ENCODE measurements at places on chromosomes 1 and 21.

DNA sequence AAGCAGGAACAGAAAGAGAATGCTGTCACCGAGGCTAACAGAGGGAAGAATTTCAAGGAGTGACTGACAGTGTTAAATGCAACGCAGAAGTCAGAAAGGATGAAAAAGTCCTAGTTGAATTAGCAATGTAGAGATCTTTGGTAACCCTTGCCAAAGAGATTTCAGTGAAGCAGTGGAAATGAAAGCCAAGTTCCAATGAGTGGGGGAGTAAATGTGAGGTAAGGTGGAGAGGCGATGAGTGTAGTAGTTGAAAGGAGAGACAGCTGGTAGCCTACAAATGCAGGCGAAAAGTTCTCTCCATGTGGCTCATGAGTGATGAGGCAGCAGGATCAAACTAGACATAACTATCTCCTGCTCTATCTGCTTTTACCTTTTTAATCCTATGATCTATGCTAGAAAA is 74.6 kb upstream of the IPO9 start:
- no peak for DNase-seq

GRCh38 chr1:193103759-193104501 is 1.3 kb downstream of the GLRX2 start:
- DNase-seq: no peak

GRCh38 chr1:184635347-184635979 is 119.2 kb downstream of the EDEM3 start:
- no peak for DNase-seq

DNA sequence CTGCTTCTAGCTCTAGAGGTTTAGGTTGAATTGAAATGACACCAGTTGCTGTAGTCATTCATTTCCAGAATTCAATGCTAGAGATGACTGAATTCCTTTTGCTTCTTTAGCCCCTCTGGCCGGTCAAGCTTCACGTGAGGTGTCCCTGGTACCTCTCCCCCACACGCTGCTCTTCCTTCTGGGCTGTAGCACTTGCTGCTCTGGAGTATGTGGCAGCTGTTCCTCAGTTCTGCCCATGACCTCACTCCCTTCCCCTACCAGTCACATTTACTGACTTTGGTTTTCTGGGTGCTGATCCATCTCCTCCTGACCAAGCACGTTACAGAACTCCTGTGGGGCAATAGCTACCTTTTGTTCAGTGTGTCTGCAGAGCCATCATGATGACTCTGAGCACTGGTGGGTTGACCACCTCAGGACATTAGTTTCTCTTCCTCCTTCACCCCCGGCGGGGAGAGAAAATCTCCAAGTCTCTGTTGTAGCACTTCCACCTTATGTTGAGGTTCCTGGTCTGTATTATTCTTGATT is 128.1 kb downstream of the HHAT start:
- DNase-seq: no peak

Data from GDM1 (cell line).